Progenitor cell of endocrine pancreas (in vitro differentiated cells): ENCODE measurements at places on chromosomes 13 and 19. TPM values are rescaled to one million over a fixed set of nuclear protein-coding genes. Genes with fewer than 3 reads are reported as not detected.

Gene C2CD4C
- 13.2 and 13.8 TPM in 2 replicates for total RNA-seq

Gene CAPN12
- 4.1 and 5.0 TPM in 2 replicates for total RNA-seq

Gene ZNF699
- 6.6 and 8.0 TPM in 2 replicates for total RNA-seq

Gene ZNF135
- total RNA-seq, result 17.3 and 17.9 TPM in 2 replicates

Gene NLRP9
- total RNA-seq, result not detected in 2 replicates

Gene LRRC63
- 0.24 and 0.42 TPM in 2 replicates for total RNA-seq

Gene LRRC4B
- 1.0 and 1.2 TPM in 2 replicates for total RNA-seq

Gene MAP2K2
- total RNA-seq, result 149 and 154 TPM in 2 replicates

Gene ZSCAN5A
- total RNA-seq, result 15.3 and 19.1 TPM in 2 replicates

- peaks cover 3% of the 10 kb centered on the region for H3K27me3 ChIP-seq
- no peak for DNase-seq
- H3K4me1 ChIP-seq, result peaks cover 1% of the 10 kb centered on the region
- H3K27ac ChIP-seq, result peak overlapping the region; percentile 59
- H3K36me3 ChIP-seq, result no peaks in the 10 kb centered on the region
- H3K4me3 ChIP-seq, result no peak overlapping the region
These were observed 39.3 kb upstream of the RGCC start for GRCh38 chr13:41418027-41418426.

GRCh38 chr13:113901231-113901630 lies 37.4 kb upstream of the GAS6 start:
- H3K27me3 ChIP-seq, result no peaks in the 10 kb centered on the region
- peaks cover 2% of the 10 kb centered on the region for H3K4me1 ChIP-seq
- H3K27ac ChIP-seq, result no peak overlapping the region
- H3K36me3 ChIP-seq, result no peaks in the 10 kb centered on the region
- no peak for DNase-seq
- H3K4me3 ChIP-seq, result no peak overlapping the region

GRCh38 chr19:51251468-51251820 lies 564 bp downstream of the SIGLECL1 start:
- H3K27ac ChIP-seq, result no peak overlapping the region
- H3K4me1 ChIP-seq, result peaks cover 7% of the 10 kb centered on the region
- H3K36me3 ChIP-seq, result no peaks in the 10 kb centered on the region

GRCh38 chr13:35988648-35989081 lies 142.5 kb downstream of the DCLK1 start:
- H3K27ac ChIP-seq, result no peak overlapping the region
- DNase-seq, result no peak
- H3K4me3 ChIP-seq, result no peak overlapping the region

- no peak overlapping the region for H3K27ac ChIP-seq
- no peak for DNase-seq
- no peak overlapping the region for H3K4me3 ChIP-seq
- peaks cover 16% of the 10 kb centered on the region for H3K27me3 ChIP-seq
- no peaks in the 10 kb centered on the region for H3K4me1 ChIP-seq
- no peaks in the 10 kb centered on the region for H3K36me3 ChIP-seq
These were observed 1.1 kb upstream of the ACP5 start for GRCh38 chr19:11578258-11579142.

GRCh38 chr19:18478545-18479311 lies 40.8 kb upstream of the ISYNA1 start:
- H3K4me1 ChIP-seq, result peaks cover 8% of the 10 kb centered on the region
- no peak for DNase-seq
- H3K27me3 ChIP-seq, result no peaks in the 10 kb centered on the region
- H3K4me3 ChIP-seq, result no peak overlapping the region

GRCh38 chr19:588093-588740 lies 1.5 kb upstream of the HCN2 start:
- H3K27ac ChIP-seq, result no peak overlapping the region
- peaks cover 2% of the 10 kb centered on the region for H3K4me1 ChIP-seq
- H3K27me3 ChIP-seq, result peaks cover 27% of the 10 kb centered on the region
- no peak overlapping the region for H3K4me3 ChIP-seq
- peak; percentile 41 for DNase-seq
- no peaks in the 10 kb centered on the region for H3K36me3 ChIP-seq

DNA sequence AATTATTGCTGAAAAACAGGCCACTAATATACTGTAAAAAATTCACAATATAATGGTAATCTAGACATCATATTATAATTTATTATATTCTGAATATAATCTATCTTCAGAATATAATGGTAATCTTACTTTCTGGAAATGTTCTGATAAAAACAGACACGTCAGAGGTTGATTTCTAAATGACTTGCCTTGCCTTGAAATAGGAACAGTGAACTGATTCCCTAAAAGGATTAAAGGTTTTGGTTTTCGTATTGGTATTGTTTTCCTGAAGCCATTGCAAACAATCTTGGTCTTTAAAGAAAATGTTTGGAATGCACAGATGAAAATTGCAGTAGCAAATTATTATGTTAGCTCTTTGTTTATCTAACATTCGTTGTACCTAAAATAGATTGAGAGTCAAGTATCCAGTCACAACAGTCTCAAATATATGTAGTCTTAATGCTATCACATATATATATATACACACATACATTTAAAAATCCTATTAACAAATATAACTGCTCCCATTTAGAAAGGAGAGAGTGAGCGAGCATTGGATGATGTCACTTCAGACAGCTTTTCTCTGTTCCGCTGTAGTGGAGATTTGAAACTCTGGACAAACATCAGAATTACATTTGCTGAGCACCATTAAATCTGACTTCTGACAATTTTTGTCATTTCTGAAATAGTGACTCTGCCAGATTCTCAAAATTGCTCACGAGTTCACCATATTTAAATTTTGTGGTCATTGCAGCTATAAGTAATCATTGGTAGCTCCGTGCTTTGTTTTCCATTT lies 1.7 kb downstream of the ITM2B start:
- H3K36me3 ChIP-seq, result no peaks in the 10 kb centered on the region
- peaks cover 41% of the 10 kb centered on the region for H3K4me1 ChIP-seq
- H3K27me3 ChIP-seq, result peaks cover 4% of the 10 kb centered on the region
- H3K27ac ChIP-seq, result peak overlapping the region; percentile 92
- no peak for DNase-seq

GRCh38 chr13:19910336-19911072 lies 47.1 kb upstream of the ZMYM5 start:
- DNase-seq, result no peak
- H3K27me3 ChIP-seq, result no peaks in the 10 kb centered on the region
- no peak overlapping the region for H3K27ac ChIP-seq
- no peaks in the 10 kb centered on the region for H3K4me1 ChIP-seq
- H3K4me3 ChIP-seq, result no peak overlapping the region

DNA sequence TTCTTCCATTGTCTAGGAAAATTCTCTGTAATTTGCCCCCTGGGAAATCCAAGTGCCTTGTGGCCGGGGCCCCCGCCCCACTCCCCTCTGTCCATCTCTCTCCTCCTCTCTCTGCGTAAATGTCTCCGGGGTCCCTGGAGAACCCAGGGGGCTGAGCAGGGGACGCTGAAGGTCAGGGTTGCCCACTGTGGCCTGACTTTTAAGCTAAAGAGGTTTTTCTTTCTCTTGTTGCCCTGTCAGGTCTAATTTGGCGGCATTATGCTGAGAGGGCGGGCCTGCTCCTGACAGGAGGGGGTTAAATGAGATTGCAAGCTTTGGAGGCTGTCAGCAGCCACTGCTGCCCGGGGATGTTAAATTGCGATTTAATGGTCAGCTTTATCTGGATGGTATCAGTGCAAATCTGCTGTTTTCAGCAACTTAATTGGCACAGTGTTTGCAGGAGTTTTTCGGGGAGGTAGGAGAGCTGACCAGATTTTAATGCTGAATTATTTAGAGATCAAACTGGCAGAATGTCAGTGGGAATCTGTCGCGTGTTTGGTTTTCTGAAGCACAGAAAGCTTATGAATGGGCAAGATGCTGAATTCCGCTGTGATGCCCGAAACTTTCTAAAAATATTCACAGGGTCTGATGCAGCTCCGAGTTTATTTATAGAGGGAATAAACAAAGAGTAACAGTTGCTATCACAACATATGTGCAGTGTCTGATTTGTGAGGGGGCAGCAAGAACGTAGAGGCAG lies 93.2 kb upstream of the SOX1 start:
- no peak overlapping the region for H3K27ac ChIP-seq
- H3K27me3 ChIP-seq, result peaks cover 47% of the 10 kb centered on the region
- peaks cover 18% of the 10 kb centered on the region for H3K4me1 ChIP-seq
- H3K4me3 ChIP-seq, result no peak overlapping the region
- no peak for DNase-seq
- H3K36me3 ChIP-seq, result no peaks in the 10 kb centered on the region

- no peak overlapping the region for H3K27ac ChIP-seq
- no peaks in the 10 kb centered on the region for H3K27me3 ChIP-seq
- H3K36me3 ChIP-seq, result no peaks in the 10 kb centered on the region
These were observed 50.5 kb downstream of the SGCG start for GRCh38 chr13:23231241-23231640.

- H3K27me3 ChIP-seq, result no peaks in the 10 kb centered on the region
- no peaks in the 10 kb centered on the region for H3K36me3 ChIP-seq
- no peak overlapping the region for H3K27ac ChIP-seq
- H3K4me1 ChIP-seq, result no peaks in the 10 kb centered on the region
- H3K4me3 ChIP-seq, result no peak overlapping the region
These were observed 8.5 kb downstream of the PLEKHA4 start for GRCh38 chr19:48859711-48860572.

DNA sequence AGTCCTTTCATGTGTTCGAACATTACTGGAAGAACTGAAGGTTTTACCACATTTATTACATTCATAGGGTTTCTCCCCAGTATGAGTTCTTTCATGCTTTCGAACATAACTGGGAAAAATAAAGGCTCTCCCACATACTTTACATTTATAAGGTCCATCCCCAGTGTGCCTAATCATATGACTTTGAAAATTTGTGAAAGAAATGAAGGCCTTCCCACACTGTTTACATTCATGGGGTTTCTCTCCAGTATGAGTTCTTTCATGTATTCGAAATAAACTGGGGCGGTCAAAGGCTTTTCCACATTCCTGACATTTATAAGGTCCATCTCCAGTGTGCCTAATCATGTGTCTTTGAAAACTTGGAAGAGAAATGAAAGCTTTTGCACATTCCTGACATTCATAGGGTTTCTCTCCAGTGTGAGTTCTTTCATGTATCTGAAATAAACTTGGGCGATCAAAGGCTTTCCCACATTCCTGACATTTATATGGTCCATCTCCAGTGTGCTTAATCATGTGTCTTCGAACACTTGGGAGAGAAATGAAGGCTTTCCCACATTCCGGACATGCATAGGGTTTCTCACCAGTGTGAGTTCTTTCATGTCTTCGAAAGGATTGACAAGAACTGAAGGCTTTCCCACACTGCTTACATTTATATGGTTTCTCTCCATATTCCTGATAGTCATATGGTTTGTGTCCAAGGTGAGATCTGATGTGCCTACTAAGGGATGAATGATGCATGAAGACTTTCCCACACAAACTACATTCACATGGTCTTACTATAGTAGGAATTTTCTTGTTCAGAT lies 24.0 kb downstream of the ZNF564 start:
- no peak for DNase-seq
- no peak overlapping the region for H3K4me3 ChIP-seq
- H3K27ac ChIP-seq, result peak overlapping the region; percentile 84
- no peaks in the 10 kb centered on the region for H3K27me3 ChIP-seq
